C1 segment of cervical spinal cord (tissue), 14 donors: ENCODE measurements at places on chromosomes 3 and 15.

DNA sequence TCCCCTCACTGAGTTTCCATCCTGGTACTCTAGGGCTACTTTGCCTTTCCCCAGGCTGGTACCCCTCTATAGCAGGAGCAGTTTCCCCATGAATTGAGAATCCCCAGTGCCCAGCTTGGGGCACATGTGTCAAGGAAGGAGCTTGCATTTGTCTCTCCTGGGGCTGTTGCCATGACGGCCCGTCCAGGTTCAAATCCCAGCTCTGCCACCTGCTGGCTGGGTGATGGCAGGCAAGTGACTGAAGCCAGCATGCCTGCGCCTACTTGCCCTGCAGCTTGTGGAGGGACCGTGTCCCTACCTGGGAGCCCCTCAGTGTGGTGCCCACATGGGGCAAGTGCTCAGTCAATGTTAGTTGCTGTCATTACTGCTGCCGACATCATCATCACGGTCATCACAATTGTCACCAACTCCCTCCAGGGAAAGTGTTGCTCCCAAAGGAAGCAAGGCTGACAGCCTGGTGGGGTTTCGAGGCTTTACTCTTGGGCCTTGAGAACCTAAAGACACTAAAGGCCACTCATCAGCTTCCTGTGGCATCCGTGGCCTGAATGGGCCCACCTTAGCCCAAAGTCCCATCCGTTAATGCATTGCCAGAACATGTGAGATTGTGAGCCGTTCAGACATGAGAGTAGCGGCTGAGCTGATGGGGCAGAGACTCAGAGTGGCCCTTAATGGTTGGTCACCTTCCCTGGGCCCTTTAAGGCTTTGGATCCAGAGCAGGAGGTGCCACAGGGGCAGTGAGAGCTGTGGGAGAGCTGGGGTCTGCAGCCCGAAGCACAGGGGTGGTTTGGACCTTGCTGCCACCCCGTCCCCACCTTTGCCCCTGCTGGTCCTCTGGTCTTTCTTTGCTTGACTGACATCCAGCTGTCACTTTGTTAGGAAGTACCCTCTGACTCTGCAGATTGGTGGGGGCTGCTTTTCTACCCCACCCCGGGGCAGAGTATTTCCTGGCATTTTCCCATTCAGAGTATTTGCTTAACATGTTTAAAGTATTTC lies 144.4 kb downstream of the DNAJB8 start:
- DNase-seq: no peak

- DNase-seq: peak; percentile 41
Observed at GRCh38 chr3:137013951-137014688, 56.3 kb downstream of the IL20RB start.

- no peak for DNase-seq
Observed at GRCh38 chr15:87722941-87723691, 533.4 kb downstream of the NTRK3 start.

DNA sequence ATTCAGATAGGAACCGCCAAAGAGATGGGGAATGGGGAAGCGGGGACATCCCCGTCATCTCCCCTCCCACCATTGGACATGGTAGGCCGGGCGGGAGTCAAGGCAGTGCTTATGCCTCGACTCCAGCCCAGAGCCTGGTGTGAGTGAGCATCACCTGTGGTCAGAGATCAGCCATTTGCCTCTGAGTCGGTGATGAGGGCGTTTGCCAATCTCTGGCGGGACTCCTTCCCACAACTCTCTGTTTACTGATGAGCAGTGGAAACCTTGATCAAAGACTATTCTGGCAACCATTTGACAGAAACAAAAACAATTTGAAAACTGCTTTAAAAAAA lies 63.9 kb upstream of the HES1 start:
- no peak for DNase-seq

- no peak for DNase-seq
Observed at GRCh38 chr15:78930577-78931388, 14.1 kb downstream of the CTSH start.

GRCh38 chr3:114299421-114299820 lies 5.6 kb downstream of the TIGIT start:
- no peak for DNase-seq
